Activated naive CD4-positive, alpha-beta T cell treated with anti-CD3 and anti-CD28 coated beads, Interleukin-2, amount 50 U/mL, for 72 hours (primary cell): ENCODE measurements at places on chromosomes 3 and 15. TPM values are rescaled to one million over a fixed set of nuclear protein-coding genes. Genes with fewer than 3 reads are reported as not detected.
A peak's percentile ranks its signal among the peaks of the same experiment; 100 is the strongest.

- peak; percentile 58 for DNase-seq
Observed at GRCh38 chr15:64246364-64247189, 83.8 kb upstream of the PPIB start.

GRCh38 chr3:186589121-186589520 is 18.6 kb downstream of the DNAJB11 start:
- no peak for DNase-seq

DNA sequence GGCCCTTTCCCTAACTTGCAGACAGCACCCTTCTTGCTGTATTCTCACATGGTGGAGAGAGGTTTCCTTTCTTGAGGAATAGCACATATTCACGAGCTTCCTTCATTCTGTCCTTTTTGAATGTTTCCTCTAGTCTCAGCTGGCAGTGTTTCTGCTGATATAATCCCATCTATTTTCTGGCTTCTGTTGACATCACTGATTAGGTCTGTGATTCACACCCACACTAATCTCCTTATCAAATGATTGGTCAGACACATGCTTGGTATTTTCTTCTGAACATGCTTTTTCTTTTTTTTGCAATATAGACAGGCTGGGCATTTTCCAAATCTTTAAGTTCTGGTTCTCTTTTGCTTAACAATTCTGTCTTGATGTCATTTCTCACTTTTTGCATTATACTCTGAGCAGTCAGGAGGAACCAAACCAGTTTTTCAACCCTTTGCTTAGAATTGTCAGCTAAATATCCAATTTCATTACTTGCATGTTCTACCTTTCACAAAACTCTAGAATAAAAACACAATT is 65.4 kb downstream of the OXSM start:
- no peak for DNase-seq

DNA sequence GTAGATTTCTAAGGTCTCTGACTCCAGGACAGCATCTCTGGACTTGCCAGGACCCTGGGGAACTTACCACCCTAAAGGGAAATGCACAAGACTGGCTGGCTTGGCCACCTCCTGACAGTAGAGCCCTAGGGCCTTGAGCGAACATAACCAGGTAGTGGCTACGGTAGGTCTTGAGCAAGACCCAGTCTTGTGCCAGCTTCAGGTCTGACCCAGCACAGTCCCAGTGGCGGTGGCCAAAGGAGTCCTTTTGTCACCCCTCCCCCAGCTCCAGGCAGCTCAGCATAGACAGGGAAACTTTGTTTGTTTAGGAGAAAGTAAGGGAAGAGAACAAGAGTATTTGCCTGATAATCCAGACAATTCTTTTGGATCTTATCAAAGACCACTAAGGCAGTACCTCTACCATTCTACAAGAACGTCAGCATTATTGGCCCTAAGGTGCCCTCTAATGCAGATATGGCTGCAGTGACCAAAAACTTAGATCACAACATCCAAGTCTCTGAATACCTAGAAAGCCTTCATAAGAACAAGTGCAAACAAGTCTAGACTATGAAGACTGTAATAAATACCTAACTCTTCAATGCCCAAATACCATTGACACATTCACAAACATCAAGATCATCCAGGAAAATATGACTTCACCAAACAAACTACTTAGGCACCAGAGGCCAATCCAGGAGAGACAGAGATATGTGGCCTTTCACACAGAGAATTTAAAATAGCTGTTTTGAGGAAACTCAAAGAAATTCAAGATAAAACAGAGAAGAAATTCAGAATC is 38.7 kb upstream of the FBN1 start:
- no peak for DNase-seq

- DNase-seq = no peak
Observed at GRCh38 chr3:138768946-138769345, 65.8 kb downstream of the PIK3CB start.

- no peak for DNase-seq
Observed at GRCh38 chr3:77342688-77343087, 302.8 kb downstream of the ROBO2 start.

DNA sequence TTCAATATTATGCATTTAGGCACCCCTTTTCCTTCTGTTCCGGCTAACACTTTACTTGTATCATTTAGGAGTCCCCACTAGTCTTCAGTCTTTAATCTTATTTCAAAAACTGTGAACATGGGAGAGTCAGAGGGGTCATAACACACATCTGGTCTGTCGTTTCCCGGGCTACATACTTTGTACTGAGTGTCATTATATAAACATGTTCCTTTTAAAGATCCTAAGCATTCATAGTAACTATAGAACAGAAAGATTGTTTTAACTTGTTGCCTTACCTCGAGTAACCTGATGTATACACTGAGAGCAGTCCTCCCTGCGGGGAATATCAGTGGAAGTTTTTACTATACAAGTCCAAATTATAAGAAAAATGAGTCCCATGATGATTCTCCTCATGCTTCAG is 78.2 kb upstream of the VEPH1 start:
- no peak for DNase-seq

ITIH4 gene
- 1.5 TPM for total RNA-seq

- DNase-seq = no peak
Observed at GRCh38 chr3:184343200-184343876, 5.9 kb downstream of the FAM131A start.

DNA sequence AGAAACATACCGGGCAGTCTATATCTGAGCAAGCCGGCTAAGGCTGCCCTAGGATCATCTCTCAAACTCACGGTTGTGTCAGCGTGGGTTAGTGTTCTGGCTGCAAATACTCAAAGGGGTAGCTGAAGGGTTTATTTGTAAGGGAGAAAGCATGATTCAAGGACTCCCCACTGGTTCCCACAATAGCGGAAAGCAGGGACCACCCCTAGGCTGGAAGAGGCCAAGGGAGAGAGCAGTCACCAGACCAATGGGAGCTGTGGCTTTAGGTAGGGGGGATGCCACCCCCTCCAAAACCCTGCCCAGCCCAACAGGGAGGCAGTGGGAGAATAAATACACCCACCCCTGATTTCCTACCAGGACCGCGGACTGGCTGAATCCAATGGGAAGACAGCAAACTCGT is 7.3 kb upstream of the LMCD1 start:
- no peak for DNase-seq

GRCh38 chr3:170076715-170077238 is 39.0 kb downstream of the GPR160 start:
- DNase-seq = no peak

TLNRD1 gene
- 15.7 TPM for total RNA-seq
